Heart right ventricle (tissue), 16 donors: ENCODE measurements at places on chromosomes 12 and 14.

DNA sequence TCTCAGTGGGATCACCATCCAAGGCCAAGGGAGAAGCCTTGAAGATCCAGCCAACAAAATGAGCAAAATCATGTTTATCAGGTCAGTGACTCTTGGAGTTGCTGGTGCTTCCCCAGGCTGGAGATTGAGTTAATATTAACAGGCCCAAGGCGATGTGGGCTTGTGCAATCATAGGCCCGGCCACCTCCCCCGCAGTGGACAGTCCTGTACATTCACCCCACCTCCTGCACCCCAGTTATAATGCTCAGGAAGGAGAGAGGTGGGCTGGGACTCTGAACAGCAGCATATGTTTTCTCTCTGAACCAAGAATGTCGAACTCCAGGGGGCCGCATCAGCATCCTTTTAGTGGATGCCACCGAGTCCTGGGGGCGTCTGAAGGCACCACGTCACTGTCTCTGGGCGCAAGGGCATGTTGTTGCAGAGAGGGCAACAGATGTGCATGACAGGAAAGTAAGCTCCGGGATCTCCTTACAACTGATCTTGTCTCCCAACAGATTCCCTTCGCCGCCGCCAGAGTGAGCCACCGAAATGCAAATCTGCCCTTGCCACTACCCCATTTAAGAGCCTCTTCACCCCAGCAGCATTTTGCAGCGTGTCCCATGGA, 32.2 kb upstream of the SERPINA6 start:
- peak; percentile 12 for DNase-seq

DNA sequence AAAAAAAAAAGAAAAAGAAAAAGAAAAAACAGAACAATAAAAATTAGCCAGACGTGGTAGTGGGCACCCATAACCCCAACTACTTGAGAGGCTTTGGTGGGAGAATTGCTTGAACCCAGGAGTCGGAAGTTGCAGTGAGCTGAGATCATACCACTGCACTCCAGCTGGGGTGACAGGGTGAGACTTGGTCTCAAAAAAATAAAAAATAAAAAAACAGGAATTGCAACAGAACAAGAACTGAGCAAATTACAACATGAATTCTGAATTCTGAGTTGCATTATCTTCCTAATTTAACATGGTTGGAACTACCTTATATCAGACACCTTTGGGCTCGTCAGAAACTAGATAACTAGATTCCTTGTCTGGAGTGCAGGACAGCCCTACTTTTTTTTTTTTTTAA, 53.3 kb upstream of the NR2C1 start:
- no peak for DNase-seq

DNA sequence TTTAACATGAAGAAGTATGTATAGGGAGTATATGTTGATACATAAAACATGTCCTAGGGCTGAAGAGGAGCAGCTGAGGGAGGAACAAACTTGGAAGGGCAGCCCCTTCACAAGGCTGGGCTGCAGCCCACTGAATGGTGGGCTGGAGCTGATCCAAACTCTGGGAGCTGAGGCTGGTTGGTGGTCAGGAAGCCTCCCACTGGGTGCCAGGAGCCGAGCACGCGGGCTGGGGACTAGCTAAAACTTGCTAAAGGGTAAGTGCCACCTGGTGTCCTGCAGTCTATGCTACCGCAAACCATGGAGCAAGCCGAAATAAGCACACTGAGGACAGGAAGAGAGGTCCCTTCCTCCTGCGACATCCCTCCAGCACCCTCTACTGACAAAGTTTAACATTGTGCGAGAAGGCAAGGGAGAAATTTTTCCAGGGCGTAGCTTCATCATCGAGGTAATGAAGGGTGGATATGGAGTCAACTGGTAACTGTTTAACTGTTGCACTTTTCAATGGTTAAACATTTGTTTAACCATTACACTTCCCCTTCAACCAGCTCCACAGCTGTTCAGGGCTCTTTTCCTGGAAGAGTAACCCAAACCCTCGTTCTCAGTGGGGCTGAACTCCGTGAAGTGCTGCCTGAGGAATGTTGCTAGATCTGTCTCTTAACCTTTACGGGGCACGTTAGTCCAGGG, 42.2 kb downstream of the EGLN3 start:
- DNase-seq: no peak

- DNase-seq: no peak
Observed at GRCh38 chr12:102118874-102119273, 1.0 kb downstream of the NUP37 start.

GRCh38 chr12:25992026-25992782, 33.7 kb downstream of the RASSF8 start:
- DNase-seq: no peak

GRCh38 chr14:100222224-100223093, 16.5 kb upstream of the YY1 start:
- DNase-seq: no peak

GRCh38 chr12:49161092-49161795, 27.6 kb downstream of the TUBA1A start:
- DNase-seq: no peak

DNA sequence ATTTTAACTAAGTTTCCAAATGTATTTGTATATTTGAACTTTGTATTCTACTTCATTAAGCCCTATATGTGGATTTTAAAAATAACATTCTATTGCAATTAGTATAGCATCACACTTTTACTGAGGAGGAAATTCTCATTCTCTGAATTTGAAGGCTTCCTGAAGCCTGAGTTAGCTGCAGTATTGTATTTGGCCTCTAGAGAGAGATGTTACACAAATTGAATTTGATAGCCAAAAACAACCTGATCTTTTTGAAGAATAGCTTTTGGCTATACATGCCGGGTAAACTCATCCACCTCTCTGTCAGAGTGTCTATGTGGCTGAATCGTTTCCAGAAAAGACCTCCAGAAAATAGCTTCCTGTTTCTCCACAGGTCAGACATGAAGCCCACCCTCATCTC, 316.5 kb upstream of the OR4E1 start:
- DNase-seq: no peak

GRCh38 chr12:100574187-100575074, 947 bp downstream of the GAS2L3 start:
- peak; percentile 16 for DNase-seq

- no peak for DNase-seq
Observed at GRCh38 chr14:29650554-29651269, 276.9 kb downstream of the PRKD1 start.

- DNase-seq: no peak
Observed at GRCh38 chr12:55908726-55909512, 18.8 kb downstream of the PYM1 start.

DNA sequence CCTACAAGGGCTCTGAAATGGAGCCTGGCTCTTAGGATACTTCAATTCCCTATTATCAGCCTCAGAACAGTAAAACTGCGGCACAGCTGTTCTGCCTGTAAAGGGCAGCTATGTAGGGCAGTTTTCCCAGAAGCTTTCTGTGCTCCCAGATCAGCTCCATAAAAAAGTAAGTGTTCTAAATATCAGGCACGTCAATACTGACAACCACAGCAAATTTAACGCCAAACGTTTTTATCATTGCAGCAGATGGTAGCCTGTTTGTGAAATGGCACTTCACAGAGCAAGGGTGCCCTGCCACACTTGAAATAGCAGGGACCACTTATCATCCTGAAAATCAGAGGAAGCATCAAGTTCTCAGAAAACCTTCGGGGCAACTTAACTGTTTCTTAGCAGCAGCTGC, 54.8 kb upstream of the PTHLH start:
- no peak for DNase-seq

GRCh38 chr14:86672080-86672479, 1142.1 kb downstream of the FLRT2 start:
- no peak for DNase-seq

DNA sequence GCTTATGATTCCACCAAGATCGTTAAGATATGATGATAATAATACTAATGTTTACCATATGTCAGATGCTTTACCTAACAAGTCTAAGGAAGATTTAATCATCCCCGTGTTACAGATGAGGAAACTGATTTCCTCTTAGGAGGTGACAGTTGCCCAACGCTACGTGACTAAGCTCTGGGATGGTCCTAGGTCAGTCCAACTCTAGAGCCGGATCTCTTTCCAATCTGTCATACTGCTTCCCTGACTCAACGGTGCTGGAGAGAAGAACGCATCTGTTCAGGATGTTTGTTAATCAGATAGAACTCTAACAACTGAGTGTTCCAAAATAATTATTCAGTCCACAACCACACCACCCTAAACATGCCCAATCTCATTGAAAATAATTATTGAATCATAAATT, 39.8 kb downstream of the NDUFA12 start:
- DNase-seq: no peak

- DNase-seq: no peak
Observed at GRCh38 chr12:112191840-112192321, 66.5 kb downstream of the TRAFD1 start.

DNA sequence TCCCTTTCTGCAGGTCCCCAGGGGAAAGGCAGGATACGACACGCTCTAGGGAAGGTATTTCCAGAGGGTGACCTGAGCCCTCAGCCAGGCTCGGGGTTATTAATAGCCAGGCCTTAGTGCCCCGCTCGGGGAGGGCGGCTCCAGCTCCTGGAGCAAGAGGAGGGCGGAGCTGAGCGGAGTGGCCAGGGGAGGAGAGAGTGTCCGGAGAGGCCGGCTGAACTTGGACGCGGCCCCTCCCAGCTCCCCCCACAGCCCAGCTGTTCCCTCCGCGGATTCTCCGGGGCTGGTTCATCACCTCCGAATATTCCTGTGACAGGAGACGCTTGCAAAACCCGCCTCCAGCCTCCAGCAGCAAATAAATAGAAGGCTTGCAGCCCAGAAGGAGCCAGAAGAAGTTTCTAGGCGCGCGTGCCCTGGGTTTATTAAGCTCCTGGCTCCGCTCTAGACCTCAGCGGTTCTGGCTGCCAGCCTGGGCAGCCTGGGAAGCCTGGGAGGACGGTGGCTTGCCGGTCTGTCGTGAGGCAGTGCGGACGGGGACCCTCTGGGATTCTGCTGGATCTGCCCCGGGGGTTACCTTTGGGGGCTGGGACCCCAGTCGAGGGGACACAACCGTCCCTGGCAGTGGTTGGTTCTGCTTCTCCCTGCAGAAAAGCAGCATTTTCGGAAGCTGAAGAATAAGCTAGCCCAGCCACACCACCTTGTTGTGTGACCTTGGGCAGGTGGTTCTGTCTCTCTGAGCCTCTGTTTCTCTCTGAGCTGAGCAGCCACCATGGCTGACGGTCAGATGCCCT, at the start of gene HSPB8:
Gene HSPB8, plus strand, starts transcription at position 388 of the 791 bp plus-strand sequence. Its CDS starts 382 bp downstream, at position 770.
- DNase-seq: peak; percentile 95

GRCh38 chr14:100673085-100673806, 53.4 kb upstream of the DLK1 start:
- no peak for DNase-seq

DNA sequence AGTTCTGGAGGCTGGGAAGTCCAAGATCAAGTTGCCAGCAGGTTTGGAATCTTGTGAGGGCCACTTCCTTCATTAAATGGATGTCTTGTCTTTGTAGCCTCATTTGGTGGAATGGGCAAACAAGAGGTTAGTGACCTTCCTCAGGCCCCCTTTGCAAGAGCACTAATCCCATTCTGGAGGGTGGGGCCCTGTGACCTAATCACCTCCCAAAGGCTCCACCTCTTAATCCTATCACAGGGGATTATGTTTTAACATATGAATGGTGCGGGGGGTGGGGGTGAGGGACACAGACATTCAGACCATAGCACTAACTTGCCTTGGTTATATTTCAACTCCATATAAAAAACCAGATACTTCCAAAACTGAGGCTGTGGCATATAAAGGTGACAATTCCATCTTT, 59.9 kb upstream of the PPP4R3A start:
- no peak for DNase-seq

- no peak for DNase-seq
Observed at GRCh38 chr12:19075711-19076340, 53.7 kb upstream of the PLEKHA5 start.

- DNase-seq: no peak
Observed at GRCh38 chr14:100416081-100416680, 93.0 kb downstream of the SLC25A47 start.

DNA sequence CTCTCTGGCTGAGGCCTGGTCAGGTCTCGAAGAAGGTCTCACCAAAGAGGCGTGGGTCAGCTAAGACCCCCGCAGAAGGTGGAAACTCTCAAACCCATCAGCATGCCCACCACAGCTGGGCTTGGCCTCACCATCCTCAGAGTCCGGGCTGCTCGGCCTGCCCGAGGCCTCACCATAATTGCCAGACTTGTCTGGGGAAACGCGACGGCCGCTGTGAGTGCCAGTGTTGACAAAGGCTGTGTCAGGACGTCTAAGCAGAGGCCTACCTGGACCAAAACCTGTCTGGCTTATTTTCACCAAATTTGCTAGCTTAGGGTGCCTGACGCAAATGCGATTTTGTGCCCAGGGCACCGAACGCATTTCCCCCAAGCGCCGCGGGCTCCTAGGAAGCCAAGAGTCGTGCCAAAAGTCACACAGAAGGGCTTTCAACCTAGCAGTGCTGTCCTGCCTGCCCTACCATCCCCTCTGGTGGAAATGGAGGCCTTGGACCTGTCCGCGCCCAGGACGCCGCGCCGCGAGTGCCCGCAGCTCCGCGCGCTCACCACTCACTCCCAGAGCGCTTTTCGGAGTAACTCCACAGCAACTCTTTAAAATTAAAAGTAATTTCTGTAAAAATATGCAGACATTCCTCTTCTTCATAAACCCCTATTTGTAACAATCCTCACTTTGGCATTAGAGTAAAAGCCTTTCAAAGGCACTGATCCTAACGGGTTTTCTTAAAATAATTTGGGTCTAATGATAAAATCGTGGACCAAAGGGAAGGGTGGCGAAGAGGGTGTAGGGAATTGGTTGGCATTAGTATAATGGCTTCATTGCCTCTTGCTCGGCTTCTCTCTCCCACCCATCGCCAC, 1.2 kb upstream of the ALX1 start:
- peak; percentile 6 for DNase-seq

DNA sequence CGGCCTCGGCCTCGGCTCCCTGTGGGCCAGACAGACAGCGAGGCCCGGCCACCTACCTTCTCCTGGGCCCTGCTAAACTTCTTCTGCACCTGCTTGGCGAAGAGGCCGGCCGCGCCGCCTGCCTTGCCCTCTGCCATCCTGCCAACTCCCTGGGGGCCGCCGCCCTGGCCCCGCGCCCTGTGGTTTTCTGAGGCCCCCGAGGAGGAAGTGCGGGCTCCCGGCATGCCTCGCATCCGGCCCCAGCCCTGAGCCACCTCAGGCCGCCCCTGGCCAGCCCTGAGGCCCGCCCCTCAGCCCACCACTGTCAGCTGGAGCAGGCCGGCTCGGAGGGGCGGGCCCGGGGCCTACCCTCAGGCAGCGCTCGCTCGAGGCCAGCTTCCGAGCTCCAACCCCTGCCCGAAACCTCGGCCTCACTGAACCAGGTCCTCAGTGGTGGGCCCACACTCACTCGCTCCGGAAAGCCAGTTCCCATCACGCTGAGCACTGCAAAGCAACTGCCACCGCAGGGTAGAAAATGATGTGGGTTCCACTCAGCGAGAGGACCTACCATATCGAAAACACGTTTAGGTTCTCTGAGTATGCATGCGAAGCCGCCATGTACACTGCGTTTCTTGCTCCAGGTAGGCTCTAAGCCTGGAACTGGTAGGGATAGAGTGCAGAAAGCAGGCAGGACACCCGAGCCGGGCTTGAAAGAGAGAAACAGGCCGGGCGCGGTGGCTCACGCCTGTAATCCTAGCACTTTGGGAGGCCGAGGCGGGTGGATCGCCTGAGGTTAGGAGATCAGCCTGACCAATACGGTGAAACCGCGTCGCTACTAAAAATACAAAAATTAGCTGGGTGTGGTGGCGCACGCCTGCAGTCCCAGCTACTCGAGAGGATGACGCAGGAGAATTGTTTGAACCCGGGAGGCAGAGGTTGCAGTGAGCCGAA, at the start of gene BIN2:
Gene BIN2, minus strand, starts transcription at position 209 of the 930 bp plus-strand sequence. Its CDS starts 72 bp downstream, at position 137.
- DNase-seq: peak; percentile 65

GRCh38 chr14:32627545-32628298, 298.6 kb downstream of the AKAP6 start:
- no peak for DNase-seq

GRCh38 chr14:54881761-54882401, 20.7 kb downstream of the GCH1 start:
- DNase-seq: no peak
